ENCODE measurements at places on chromosomes 3 and 15.

DNA sequence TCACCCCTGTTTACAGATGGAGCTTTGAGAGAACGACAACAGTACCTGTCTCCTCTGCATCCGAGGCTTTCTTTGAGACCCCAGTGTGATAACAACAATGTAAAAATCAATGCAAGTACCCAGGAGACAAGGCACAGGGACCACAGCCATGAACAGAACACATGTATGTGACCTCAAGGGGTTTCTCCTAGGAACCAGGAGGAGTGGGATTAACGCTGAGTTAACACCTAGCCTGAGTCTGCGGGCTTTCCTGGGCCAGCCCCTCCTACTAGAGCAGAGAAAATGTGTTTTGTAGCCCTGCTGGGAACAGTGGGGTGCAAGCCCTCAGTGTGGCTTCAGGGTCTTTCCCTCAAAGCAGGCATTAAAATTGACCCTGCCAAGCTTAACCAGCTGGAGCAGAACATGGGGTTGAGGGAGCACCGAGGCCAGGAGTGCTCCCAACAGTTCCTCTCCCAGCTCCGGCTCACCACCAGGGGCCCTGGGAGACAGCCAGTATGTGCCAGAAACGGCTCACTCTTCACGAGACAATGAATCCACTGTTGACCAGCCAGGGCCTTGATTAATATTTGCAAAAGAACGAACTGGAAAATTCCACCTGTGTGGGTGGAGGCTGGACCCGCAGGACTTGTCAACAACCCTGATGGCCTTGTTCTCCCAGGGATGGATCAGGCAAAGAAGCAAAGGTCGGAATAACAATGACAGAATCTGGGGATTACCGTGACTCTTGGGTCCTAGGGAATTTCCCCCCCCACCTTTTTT lies 3.6 kb downstream of the CHDH start:
- DNase-seq, result no peak

DNA sequence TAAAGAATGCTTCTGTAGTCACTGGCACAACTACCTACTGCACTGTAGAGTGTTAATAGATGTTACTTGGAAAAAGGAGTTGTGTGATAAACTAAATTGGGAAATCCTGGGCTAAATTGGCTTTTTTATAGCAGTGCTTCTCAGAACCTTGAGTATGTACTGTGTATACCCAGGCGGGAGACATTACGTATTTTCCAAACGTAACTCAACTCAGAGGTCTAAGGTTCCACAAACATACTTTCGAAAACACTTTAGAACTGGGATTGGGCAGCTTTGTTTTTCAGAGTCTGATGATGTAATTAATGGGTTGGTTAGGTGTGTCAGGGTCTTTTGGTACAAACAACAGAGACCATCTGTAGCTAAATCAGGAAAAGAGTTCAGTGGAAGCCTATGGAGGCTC lies 53.5 kb upstream of the CHST2 start:
- DNase-seq, result no peak

DNA sequence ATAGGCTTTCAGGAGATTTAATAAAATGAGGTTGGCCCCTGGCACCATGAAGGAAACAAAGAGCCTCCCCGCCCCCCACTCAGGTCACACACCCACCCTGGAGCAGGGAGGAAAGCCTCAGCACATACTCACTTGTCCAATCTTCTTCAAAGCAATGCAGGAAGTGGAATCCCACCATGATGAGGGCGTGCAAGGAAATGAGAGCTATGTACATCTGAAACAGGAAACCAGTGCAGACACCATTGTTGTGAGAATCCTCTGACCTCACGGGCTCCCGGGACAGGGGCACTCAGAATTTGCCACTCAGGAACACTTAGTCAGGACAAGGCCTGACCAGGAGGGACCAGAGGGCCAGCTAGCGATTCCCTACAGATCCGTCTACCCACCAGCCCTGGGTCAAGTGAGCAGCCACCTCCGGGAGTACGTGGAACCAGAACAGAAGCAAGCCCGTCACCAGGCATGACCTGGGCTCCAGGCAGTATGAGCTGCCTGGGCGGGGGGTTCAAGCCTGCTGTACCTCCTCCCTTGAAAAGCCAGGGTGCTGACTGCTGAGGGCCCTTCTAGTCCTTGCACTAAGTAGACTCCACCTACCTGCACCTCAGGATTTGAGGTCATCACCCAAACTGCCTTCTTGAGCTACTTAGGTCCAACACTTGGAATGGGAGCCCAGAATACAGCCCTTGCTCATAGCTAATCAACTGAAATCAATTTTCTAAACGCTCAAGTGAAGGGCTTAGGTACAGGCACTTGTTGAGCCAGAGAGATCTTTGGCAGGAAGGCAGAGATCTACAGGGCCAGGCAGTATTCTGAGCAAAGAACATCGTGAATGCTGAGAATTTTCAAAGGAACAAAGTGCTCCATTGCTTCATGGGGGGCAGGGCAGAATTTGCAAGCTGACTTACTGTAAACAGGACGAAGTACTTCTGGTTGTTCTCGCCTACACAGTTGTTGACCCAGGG lies 42.7 kb downstream of the ZDHHC3 start:
- no peak for DNase-seq

- peak; percentile 99 for DNase-seq
Observed at GRCh38 chr15:38130740-38131498, 121.7 kb upstream of the SPRED1 start.

DNA sequence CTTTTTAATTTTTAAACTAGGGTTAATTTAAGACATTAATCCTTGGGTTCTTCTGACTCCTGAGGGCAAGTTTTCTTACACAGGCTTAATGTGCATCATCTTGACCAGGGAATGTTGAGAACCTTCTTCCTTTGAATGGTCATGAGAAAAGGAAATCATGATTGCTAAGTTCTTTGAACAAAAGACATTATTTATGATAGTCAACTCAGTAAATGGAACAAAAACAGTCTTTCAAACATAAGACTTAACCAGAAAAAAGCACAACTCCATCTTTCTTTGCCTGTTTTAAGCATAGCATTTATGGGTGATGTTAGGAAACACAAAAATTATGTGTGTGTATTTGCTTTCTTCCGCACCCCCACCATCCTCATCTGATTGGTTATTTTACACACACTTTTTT lies 5.4 kb downstream of the TLNRD1 start:
- DNase-seq, result no peak

GRCh38 chr3:163622384-163622783 lies 1455.9 kb downstream of the SI start:
- DNase-seq, result no peak

GRCh38 chr15:71592203-71592602 lies 218.2 kb upstream of the NR2E3 start:
- DNase-seq, result no peak

DNA sequence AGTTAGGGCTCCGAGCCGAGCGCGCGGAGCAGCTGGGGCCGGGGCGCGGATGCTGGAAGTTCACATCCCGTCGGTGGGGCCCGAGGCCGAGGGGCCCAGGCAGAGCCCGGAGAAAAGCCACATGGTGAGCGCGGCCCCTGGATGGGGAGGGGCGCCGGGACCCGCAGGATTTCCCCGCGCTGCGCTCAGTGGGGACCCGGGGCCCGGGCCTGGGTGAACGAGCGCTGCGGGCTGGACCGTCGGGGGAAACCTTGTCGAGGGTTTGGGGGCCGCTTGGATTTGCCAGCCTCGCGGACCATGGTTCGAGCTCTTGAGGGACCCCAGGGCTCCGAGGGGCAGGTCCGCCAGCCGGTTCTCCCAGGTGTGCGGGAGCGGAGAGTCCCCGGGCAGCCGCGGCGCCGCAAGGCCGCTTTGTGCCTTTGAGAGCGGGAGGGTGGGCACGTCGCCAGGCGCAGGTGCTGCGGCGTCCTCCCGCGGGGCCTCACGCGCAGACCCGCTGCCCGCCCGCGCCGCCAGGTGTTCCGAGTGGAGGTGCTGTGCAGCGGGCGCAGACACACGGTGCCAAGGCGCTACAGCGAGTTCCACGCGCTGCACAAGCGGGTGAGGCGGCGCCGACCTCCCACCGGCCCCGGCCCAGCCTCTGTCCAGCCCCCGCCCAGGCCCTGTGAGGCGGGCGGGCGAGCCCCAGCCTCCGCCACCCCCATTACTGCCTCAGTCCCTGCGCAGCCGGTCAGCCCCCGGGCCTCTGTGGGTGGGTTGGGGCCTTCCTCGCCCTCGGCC lies at the start of gene SNX22:
SNX22 (plus strand) TSS at position 5 of the 780 bp plus-strand sequence; CDS start at position 50, 45 bp downstream.
- DNase-seq, result no peak

DNA sequence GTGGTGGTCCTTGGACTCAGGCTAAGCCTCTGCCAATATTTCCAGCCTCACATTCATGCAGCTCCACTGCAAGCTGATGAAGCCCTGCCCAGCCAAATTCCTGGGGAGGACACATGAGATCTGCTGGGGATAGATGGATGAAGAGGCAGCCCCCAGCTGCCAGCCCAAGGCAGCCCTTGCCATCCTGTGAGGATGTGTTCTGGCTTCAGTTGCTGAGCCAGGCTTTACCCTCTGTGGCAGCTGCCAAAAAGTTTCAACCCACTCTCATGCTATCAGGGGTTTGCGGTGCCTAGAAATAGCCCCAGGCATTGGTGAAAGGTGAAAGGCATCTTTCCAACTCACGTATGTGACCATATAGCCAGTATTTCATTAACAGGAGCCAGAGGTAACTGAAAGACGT lies 37.6 kb downstream of the C2CD4A start:
- no peak for DNase-seq

- peak; percentile 56 for DNase-seq
Observed at GRCh38 chr3:53166781-53167291, 5.8 kb downstream of the PRKCD start.

- DNase-seq, result no peak
Observed at GRCh38 chr3:195868866-195869412, 39.4 kb downstream of the TNK2 start.

DNA sequence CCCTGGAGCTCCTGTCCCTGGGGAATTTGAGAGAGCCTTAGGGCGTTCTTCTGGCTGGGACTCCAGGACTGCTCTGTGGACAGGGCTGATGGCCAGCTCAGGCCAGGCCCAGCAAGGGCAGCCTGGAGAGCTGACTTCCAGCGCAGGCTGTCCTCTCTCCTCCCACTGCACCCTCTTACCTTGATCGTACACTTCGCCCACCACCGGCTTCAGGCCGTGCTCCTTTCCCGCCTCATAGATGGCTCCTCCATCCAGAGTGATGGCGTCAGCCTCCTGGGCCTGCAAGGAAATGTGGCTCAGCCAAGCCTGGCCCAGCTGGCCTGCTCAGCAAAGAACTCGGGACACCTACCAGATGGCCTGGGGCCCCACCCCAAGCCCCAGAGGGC lies 3.1 kb downstream of the MELTF start:
- no peak for DNase-seq

DNA sequence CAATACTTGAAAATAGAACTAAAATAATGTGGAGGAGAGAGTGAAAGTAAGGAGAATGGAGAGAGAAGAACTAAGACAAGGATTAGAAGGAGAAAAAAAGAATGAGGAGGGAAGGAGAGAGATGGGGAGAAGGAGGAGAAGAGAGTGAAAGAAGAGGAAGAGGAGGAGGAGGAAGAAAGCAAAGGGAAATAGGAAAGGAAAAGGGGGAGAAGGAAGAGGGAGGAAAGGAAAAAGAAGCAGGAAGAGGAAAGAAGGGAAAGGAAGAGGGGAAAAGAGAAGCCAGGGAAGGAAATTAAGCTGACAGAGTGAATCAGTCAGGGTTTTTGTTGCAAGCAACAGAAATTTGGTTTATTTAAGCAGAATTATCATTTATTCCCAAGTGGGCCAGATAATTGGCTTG lies 241.7 kb upstream of the P2RY1 start:
- no peak for DNase-seq

DNA sequence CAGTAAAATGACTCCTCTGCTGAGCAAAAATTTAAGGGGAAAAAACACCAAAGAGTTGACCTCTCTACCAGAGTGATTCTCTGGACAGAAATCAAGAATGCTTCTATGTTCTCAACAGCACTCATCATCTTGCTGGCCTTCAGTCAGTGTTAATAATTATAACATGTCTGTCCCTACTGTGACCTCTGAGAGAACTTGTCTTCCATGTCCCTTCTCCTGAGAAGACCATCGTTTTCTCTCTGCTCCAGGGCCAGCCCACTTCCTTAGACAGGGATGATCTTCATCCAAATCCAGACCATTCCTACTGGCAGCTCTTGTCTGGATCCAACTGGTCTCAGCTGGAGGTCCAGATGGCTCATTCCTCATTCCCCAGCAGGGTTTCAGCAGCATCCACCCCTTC lies 139.0 kb upstream of the NECTIN3 start:
- DNase-seq, result peak; percentile 92

GRCh38 chr15:29859973-29860715 lies 37.9 kb upstream of the TJP1 start:
- no peak for DNase-seq

DNA sequence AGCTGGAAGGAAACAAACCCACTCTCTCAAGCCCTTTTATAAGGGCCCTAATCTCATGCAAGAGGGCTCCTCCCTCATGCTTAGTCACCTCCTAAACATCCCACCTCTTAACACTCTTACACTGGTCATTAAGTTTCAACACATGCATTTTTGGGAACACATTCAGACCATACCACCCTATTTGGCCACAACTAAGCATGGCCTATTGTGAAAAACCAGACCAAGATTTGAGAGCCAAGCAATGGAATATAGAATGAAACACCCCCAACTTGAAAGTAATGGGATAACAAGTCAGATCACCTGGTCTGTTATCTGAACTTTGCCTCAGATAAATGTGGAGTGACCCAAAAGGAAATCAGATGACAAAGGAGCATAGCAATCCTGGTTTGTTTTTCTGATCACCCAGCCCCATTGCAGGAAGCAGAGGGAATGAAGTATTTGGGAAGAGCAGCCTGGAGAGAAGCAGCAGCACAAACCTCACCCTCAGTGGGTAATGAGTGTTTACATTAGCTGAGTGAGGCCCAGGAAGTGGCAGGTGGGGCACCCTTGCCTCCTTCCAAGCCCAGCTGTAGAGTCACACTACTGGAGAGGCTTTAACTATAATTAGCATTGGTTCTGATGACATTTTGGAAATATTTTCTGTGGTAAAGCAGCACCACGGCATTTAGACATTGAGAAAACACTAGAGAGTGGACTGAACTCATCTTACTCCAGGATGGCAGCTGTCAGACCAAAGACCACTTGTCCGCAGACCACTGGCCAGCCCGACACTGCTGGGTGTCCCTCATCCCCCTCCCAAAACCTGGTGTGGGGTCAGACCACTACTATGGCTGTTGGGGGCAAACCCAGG lies 48.8 kb upstream of the PRTG start:
- no peak for DNase-seq
